ENCODE measurements at places on chromosomes 2 and 18.

GRCh38 chr2:84276590-84277255, 182.4 kb downstream of the SUCLG1 start:
- no peak overlapping the region for H3K4me3 ChIP-seq
- no peaks in the 10 kb centered on the region for H3K27me3 ChIP-seq
- H3K36me3 ChIP-seq = no peaks in the 10 kb centered on the region
- no peak for DNase-seq

DNA sequence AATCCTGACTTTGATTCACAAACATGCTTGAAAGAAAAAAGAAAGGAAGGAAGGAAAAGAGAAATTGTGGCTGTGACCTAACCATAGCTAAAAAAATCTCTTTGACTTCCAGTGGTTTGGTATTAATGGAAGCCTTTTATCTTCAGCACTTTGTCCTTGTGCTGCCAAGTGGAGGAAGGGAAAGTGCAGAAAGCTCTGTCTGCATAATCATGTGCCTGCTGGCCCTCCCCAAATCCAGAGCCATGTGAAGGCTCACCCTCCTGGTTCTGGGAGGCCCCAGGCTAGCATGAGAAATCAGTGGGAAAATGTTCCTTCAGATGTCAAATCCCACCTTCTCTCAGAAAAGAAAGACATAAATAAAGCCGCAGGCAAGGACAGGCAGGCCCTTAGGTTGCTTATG, 48.3 kb upstream of the BMPR2 start:
- DNase-seq = no peak
- no peak overlapping the region for H3K4me3 ChIP-seq
- no peaks in the 10 kb centered on the region for H3K36me3 ChIP-seq
- H3K27me3 ChIP-seq = no peaks in the 10 kb centered on the region

GRCh38 chr2:231666171-231667095, 41.9 kb upstream of the PTMA start:
- no peaks in the 10 kb centered on the region for H3K36me3 ChIP-seq
- peak; percentile 97 for DNase-seq
- H3K4me3 ChIP-seq = peak overlapping the region; percentile 81
- peaks cover 5% of the 10 kb centered on the region for H3K4me1 ChIP-seq

- H3K4me1 ChIP-seq = no peaks in the 10 kb centered on the region
- peak; percentile 33 for DNase-seq
- H3K27ac ChIP-seq = no peak overlapping the region
- no peak overlapping the region for H3K4me3 ChIP-seq
- 0 out of 2 replicates have a peak, but pooled peaks cover 4% of the 10 kb centered on the region for H3K27me3 ChIP-seq
- no peaks in the 10 kb centered on the region for H3K36me3 ChIP-seq
Observed at GRCh38 chr2:143171817-143172216, 42.6 kb downstream of the ARHGAP15 start.

GRCh38 chr2:170696948-170697347, 18.2 kb upstream of the SP5 start:
- H3K27ac ChIP-seq = no peak overlapping the region
- no peak for DNase-seq
- no peaks in the 10 kb centered on the region for H3K36me3 ChIP-seq
- H3K4me3 ChIP-seq = no peak overlapping the region

- H3K4me1 ChIP-seq = peaks cover 42% of the 10 kb centered on the region
- peak overlapping the region; percentile 41 for H3K4me3 ChIP-seq
- H3K27ac ChIP-seq = peak overlapping the region; percentile 68
- no peaks in the 10 kb centered on the region for H3K27me3 ChIP-seq
Observed at GRCh38 chr2:54209379-54209778, 46.6 kb downstream of the TSPYL6 start.

- no peaks in the 10 kb centered on the region for H3K36me3 ChIP-seq
- no peak for DNase-seq
- no peaks in the 10 kb centered on the region for H3K27me3 ChIP-seq
- no peak overlapping the region for H3K4me3 ChIP-seq
Observed at GRCh38 chr2:180892091-180892490, 88.3 kb upstream of the UBE2E3 start.

DNA sequence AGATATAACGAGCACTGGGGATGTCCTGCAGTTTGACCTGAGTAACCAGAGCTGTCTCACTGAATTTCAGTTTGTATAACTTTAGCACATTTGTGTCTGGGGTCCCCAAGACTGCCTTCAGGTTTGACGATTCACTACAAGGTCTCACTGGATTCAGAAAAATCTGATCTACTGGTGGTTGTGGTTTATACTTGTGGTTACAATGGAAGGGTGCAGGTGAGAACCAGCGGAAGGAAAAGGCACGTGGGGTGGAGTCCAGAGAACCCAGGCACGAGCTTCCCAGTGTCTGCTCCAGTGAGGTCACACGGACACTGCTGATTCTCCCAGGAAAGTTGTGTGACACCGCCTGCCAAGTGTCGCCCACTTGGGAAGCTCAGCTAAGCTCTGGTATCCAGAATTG, 126.0 kb downstream of the ZNF236 start:
- DNase-seq = no peak
- H3K36me3 ChIP-seq = peaks cover 11% of the 10 kb centered on the region
- no peak overlapping the region for H3K4me3 ChIP-seq
- no peaks in the 10 kb centered on the region for H3K4me1 ChIP-seq

DNA sequence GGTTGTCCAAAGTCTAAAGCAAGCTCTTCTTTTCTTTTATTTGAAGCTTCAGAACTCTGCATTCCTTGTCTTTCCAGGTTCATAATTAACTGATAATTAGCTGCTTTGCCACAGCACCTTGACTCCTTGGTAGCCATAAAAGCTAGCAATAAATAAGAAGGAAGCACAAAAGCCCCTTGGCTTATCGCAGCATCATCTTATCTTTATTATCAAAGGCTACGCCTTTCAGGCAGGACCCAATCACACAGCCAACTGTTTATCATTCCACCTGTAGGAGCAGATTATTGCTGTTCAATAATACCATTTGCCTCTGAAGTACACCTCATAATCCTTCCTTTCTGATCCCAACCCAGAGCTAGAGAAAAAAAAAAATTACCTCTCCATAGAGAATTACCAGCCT, 489.2 kb downstream of the SATB2 start:
- H3K27me3 ChIP-seq = no peaks in the 10 kb centered on the region
- H3K4me1 ChIP-seq = no peaks in the 10 kb centered on the region
- no peak overlapping the region for H3K27ac ChIP-seq
- DNase-seq = no peak
- H3K36me3 ChIP-seq = no peaks in the 10 kb centered on the region

DNA sequence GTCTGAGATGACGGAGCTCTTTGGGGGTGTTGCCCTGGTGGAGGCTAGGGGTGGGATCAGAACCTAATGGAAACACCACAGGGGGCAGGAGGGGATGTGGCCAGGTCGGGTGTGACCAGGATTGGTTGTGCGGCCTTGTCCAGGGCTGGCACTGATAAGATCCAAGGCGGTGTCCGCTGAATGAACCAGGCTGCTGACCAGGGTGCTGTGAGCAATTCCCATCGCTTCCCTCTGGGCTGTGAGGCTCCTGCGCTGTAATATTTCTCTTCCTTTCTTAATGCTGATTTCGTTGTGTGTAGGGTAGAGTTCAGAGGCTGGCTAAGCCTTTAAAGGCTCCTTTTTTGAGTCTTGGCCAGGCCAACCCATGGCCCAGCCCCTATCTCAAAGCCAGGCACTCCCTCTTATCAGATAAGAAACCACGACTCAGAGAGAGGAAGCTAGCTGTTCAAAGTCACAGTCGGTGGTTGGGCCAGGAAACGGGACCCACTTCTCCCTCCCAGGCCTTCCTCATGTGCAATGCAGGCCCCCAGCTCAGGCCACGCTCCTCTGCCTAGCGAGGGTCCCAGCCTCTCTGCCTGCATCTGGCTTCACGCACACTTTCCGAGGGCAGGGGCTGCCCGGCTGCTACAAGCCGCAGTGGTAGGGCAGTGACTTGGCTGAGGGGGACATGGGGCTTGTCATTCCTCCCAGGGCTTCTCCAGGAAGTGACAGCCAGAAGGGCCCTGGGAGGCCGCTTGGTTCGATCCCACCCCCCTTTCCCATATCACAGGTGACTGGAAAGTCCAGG, 26.0 kb upstream of the FOSL2 start:
- H3K4me3 ChIP-seq = no peak overlapping the region
- DNase-seq = no peak
- no peaks in the 10 kb centered on the region for H3K27me3 ChIP-seq
- no peaks in the 10 kb centered on the region for H3K4me1 ChIP-seq
- H3K36me3 ChIP-seq = no peaks in the 10 kb centered on the region
- H3K27ac ChIP-seq = no peak overlapping the region

DNA sequence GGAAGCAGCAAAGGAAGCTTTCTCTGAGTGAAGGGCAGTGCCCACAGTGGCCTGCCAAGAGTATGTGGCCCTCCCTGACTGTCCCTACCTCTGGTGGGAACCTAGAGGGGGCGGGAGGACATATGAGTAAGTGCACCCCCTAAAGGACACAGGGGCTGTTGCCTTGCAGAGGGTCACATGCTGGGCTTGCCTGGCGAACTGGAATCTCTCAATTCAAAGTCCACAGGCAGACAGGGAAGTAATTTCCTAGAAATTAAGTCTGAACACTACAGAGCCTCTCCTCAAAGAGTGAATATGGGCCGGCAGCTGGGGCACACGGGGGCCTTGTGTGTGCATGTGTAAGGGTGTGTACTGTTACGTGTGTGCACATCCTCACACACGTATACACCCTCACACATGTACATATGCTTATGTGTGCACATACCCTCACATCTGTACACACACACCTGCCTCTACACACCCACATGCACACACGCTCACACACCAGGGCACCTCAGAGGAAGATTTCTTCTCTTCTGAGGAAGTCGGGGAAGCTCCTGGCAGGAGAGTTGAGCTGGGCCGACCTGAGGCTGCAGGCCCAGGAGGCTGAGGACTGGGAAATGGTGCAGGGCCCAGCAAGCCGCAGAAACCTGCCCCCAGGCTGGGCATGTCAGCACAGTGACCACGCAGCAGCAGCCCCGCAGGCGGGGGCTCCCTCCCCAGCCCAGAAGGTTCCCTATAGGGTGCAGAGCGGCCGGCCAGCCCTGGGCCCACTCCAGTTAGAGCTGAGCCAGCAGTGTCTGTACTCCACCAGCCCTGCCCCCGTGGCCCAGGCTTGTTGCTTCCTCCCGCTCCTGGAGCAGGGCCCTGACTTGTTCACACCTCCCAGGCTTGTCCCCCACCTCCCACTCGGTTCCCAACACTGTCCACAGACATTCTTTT, 77.4 kb upstream of the TAF1B start:
- DNase-seq = peak; percentile 40
- no peaks in the 10 kb centered on the region for H3K27me3 ChIP-seq
- H3K4me3 ChIP-seq = no peak overlapping the region
- peaks cover 26% of the 10 kb centered on the region for H3K4me1 ChIP-seq

Measured in GM23248 (cell line).